Kasumi-1 (cell line): ENCODE measurements at places on chromosomes 11 and 22.

- DNase-seq, result no peak
Observed at GRCh38 chr11:17923217-17923616, 89.6 kb downstream of the SERGEF start.

- DNase-seq, result no peak
Observed at GRCh38 chr22:23012081-23012622, 58.2 kb upstream of the GNAZ start.

- peak; percentile 74 for DNase-seq
Observed at GRCh38 chr11:63892228-63892627, 24.7 kb downstream of the RCOR2 start.

- DNase-seq, result no peak
Observed at GRCh38 chr22:36871669-36872081, 10.9 kb downstream of the NCF4 start.

DNA sequence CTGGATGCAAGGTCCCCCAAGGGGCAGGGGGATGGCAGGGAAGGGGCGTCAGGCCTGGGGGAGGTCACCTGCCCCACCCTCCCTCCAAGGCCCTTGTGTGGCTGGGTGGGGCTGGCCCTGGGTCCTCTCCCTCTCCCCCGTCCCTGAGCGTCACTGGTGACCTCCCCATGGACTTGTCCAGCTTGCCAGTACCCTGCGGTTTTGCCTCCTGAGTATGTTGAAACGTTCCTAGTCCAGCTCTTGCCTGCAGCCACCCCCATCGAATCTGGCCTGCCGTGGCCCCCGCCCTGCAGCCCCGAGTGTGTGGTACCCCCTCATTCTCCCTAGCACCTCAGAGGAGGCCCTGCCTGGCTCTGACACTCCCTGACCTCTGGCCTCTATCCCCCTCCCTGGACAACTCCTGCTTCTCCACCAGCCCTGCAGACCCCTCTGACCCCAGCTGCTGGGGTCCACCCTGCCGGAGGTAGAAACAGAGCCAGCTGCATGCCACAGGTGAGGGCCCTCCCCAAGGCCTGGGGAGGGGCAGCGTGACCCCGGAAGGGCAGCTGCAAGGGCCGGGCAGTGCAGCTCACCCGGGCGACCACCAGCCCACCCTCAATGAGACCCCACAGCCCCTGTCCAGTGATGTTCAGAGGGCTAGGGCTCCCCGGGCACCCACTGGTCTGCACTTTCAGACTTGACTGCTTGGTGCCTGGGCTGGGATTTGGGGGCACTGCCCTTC, 4.1 kb upstream of the MUC6 start:
- no peak for DNase-seq

- DNase-seq, result no peak
Observed at GRCh38 chr11:111357150-111358037, 21.7 kb downstream of the POU2AF1 start.

DNA sequence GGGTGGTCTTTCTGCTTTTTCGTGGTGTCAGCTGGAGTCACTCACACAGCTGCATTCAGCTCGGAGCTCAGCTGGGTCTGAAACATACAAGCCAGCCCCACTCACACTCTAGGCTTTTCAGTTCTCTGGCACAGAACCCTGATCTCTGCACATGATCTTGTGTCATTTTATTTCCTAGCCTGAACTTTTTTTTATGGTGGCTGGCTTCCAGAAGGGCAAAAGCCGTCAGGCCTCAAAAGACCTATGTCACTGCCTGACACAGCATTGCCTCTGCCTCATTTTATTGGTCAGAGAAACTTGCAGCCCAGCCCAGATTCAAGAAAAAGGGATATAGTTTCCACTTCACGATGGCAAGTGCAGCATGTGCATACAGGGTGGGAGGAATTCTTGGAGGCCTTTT, 117.8 kb downstream of the NTM start:
- no peak for DNase-seq

GRCh38 chr11:123186286-123186685, 8.8 kb downstream of the CLMP start:
- no peak for DNase-seq

DNA sequence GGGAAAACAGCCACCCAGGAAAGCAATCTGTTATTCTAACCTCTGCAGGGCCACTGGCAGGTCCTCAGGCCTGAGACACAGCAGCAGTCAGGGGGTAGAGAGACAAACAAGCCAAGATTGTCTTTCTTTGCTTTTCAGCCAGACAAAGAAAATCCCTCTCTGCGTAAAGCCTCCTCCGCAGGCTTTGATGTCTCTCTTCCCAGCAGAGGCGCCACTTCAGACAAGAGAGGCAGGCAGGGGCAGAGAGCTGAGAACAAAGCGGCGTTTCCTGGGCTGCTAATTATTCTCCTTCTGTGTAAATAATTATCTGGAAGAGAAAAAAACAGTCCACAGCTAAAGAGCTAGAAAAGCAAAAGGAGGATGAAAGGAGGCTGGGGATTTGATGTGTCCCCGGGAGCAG, 102.7 kb upstream of the SEZ6L start:
- no peak for DNase-seq

- no peak for DNase-seq
Observed at GRCh38 chr11:119540370-119541125, 117.6 kb upstream of the THY1 start.

GRCh38 chr11:14566331-14567063, 46.3 kb upstream of the PSMA1 start:
- no peak for DNase-seq

DNA sequence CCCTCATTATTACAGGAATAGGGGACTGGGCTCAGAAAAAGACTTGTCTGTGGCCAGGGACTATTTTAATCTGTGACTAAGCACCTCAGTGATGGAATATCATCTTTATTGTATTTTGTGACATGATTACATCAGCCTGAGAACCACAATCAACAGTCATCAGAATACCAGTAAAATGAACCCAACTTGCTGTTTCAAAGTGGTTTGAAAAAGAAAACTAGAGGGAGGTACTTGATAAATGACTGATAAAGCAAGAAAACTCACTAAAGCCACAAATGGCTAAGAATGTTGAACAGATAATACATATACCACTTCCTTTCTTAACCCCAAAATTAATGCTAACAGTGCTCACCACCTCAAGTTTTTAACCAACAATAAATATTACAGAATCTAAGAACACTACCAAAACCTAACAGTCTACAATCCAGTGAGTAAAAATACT, 155.7 kb downstream of the ATG16L2 start:
- DNase-seq, result no peak

GRCh38 chr22:19853879-19854777, 546 bp downstream of the GNB1L start:
- no peak for DNase-seq

GRCh38 chr11:84501750-84502149, 1125.4 kb downstream of the DLG2 start:
- no peak for DNase-seq

GRCh38 chr11:105821372-105821771, 200.7 kb downstream of the MSANTD4 start:
- DNase-seq, result no peak

- DNase-seq, result no peak
Observed at GRCh38 chr11:123718469-123718868, 23.0 kb downstream of the ZNF202 start.

- DNase-seq, result no peak
Observed at GRCh38 chr22:38276166-38276565, 3.4 kb upstream of the TMEM184B start.

- DNase-seq, result no peak
Observed at GRCh38 chr11:2259897-2260451, 10.4 kb downstream of the ASCL2 start.

- DNase-seq, result no peak
Observed at GRCh38 chr11:40421208-40421981, 1038.1 kb downstream of the LRRC4C start.

DNA sequence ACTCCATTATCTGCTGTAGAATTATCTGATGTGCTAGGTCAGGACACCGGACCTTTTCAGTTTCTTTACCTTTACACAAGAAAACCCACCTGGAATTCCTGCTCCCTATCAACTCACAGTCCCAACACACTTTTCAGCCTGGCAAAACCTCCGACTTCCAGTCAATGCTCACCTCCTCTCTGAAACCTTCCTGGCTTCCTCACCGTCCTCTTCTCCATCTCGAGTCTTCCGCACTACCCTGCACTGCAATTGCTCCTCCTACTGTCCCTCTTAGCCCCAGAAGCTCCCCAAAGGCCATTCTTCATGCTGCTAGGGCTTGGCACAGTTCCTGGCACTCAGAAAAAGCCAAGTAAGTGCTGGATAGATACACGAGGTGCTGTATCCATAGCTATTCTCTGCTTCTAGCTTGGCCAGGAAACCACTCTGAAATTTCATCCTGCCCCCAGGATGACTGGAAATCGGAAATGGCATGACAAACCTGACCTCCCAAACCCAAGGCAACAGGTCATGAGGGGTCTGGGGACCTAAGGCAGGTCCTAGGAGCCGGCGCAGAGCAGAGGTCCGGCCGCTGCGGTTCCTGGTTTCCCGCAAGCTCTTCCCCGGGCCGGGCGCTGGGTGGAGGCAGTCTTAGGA, 702 bp downstream of the SYN3 start:
- DNase-seq, result no peak

GRCh38 chr22:28023774-28024173, 104.7 kb upstream of the PITPNB start:
- DNase-seq, result no peak

GRCh38 chr22:46748908-46749675, 11.0 kb upstream of the CERK start:
- peak; percentile 93 for DNase-seq

DNA sequence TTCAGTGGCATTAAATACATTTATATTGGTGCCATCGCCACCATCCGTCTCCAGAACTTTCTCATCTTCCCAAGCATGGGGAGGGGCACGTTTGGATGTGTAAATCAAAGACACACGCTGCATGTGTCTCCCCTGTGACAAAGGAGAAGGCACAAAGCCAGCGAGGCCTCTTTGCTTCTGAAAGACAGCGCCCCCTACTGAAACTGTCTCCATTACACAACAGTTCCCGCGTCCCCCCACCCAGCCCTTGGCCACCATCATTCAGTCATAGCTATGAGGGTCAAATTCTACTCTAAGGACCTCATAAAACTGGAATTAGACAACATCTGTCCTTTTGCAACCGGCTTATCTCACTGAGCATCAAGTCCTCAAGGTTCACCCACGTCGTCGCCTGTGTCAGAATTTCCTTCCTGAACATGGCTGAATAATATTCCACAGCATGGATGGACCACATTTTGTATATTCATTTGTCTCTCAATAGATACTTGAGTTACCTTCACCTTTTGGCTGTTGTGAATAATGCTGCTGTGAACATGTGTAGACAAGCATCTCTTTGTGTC, 64.8 kb downstream of the IGF2 start:
- no peak for DNase-seq

DNA sequence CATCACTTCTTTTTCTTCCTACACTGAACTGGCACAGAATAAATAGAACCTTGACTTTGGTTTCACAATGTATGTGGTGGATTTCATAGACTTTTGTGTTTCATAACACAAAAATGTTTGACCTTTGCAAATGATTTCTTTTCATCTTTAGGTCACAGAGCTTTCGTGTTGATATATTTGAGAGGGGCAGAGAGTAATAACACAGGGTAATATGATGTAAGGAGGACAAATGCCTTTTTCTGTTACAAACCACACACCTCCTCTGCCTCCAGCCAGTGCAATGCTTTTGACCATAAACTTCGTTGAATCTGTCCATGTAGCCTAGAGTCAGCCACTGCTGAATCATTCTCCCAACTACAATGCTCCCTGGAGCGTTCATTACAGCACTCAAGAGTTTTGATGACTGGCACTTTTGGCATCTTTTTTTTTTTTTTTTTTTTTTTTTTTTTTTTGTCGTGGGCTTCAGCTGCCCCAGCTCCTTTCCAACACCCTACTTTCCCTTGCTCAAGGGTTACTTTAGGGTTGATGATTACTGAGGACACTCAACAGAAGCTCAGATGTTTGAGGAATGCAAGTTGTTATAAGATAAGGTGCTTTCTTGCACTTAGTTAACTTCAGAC, 11.4 kb upstream of the CAT start:
- peak; percentile 36 for DNase-seq

DNA sequence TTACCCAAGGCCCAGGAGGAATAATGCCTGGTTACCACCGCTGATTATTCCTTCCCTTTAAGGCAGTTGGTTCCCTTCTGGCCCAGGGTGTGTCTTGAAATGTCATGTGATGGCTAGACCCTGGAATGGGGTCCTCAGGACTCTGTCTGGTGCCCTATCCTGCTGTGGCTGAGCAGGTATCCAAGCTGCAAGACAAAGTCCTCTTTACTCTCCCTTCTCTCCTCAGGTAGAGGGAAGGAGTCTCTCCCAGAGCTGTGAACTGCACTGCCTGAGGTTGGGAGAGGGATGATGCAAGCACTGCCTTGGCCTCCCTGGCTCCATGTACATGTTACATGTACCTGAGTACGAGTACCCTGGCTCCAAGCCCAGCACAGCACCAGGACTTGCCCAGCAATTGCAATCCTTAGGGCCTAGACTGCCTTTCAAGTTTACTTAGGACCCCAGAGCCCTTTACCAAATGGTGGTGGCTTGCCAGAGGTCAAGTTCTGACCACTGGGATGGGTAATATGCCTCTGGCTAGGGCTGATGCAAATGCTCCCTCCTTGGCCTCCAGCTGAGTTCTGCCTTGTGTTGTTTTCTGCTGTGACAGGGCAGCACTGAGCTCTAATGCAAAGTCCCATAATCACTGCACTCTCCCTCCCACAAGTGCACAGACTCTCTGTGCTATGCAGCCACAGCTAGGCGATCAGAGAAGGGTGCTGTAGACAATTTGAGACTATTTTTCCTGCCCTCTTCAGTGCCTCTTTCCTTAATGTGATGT, 20.7 kb upstream of the AQP11 start:
- no peak for DNase-seq

GRCh38 chr11:94224078-94224477, 80.3 kb upstream of the IZUMO1R start:
- DNase-seq, result no peak

- no peak for DNase-seq
Observed at GRCh38 chr11:76747915-76748860, 35.0 kb upstream of the TSKU start.

DNA sequence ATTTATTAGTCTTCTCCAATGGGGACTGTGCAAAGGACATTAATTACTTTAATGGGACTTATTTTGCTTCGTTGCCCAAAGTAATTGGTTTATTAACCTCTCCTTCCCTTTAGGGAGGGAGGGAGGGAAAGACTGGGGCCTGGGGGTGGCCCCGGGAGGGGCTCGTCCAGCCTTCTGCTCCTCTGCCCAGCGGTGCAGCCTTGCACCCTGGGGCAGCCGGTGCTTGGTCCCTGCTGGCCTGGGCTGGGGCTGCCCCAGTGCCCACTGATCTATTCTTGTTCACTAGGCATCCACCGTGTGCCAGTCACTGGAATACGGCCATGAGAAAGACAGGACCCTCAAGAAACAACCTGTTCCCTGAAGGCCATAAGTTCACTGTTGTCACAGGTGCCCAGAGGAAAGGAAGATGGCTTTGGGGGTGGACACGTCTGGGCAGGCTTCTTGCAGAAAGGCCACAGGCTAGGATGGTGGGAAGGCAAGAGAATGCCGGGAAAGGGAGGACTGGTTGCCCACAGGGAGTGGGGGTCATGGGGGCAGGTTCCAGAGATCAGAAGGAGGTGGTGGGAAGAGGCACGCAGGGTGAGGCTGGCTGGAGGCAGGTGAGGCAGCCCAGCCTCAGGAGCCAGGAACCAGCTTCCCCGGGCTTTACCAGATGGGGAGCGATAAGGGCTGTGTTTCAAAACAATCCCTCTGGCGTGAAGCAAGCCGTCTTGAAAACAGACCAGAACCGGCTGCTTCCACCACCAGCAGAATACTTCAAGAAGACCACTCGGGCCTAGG, 47.6 kb upstream of the KCNQ1OT1 start:
- DNase-seq, result no peak

- DNase-seq, result peak; percentile 32
Observed at GRCh38 chr11:69718147-69718546, 14.3 kb upstream of the FGF19 start.
